Osteoblast (primary cell): ENCODE measurements at places on chromosomes 7 and 10. TPM values are rescaled to one million over a fixed set of nuclear protein-coding genes. Genes with fewer than 3 reads are reported as not detected.

CUBN gene
- 0.88 and 1.1 TPM in 2 replicates for total RNA-seq

DNA sequence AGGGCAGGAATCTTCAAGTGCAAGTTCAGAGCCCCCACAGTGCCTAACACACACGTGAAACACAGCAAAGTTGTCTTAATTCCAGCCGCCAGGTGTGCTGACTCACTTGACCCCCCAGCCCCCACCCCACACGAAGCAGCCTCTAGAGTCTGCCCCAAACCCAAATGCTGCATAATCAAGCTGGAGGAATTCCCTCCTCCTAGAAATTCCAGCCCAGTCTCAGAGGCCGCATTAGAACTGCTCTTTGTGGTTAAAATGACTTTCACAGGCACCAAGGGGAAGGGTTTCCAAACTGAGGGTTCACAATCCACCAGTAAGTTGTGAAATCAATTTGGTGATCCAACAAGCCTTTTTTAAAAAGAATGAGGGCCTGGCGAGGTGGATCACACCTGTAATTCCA, 67.0 kb upstream of the PLXNA4 start:
- DNase-seq: no peak

DNA sequence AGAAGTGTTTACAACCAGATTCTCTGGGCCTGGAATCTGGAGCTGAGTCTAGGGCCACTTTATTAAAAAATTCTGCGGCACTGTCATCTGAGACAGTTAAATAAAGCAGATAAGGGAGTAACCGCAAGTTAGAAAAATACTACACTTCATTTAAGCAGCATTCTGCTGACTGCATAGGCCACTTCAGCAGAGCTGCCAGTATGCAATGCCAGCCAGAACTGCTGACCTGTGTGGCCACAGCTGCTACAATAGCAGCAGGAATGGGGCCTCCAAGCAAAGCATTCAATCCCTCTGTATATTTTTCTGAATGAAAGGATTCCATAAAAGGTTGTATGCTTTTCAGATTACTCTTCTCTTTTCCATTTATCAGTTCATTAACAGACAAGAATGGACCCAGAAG, 136.0 kb downstream of the COL28A1 start:
- DNase-seq: no peak

GRCh38 chr7:96701258-96701657, 8.4 kb downstream of the SEM1 start:
- no peak for DNase-seq

GRCh38 chr7:158351051-158351450, 236.6 kb downstream of the PTPRN2 start:
- no peak for DNase-seq

DNA sequence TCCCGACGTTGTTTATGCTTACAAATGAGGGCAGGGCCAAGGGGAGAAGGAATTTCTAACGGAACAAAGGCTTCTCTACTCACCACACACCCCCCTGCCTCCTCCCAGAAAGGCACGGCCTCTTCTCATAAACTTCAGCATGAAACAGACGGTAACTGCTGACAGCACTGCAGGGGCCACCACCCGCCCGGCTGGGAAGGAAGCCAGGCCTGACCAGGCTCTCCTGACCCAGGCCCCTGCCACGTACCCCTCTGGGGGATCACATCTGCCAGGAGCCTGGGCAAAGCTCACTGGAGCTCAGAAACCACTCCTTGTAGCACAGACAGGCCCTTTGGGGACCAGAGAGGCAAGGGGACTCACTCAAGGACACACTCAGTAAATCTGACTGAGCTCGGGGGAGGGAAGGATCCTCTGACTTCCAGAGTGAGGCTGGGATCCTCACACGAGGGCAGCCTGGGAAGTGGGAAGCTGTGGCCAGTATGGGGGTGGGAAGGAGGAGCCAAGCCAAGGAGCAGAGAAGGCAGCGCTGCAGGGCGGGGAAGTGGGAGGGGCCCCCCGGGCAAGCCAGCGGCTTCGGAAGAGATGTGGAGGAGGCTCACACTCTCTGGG, 46.1 kb downstream of the ZCCHC24 start:
- peak; percentile 99 for DNase-seq

DNA sequence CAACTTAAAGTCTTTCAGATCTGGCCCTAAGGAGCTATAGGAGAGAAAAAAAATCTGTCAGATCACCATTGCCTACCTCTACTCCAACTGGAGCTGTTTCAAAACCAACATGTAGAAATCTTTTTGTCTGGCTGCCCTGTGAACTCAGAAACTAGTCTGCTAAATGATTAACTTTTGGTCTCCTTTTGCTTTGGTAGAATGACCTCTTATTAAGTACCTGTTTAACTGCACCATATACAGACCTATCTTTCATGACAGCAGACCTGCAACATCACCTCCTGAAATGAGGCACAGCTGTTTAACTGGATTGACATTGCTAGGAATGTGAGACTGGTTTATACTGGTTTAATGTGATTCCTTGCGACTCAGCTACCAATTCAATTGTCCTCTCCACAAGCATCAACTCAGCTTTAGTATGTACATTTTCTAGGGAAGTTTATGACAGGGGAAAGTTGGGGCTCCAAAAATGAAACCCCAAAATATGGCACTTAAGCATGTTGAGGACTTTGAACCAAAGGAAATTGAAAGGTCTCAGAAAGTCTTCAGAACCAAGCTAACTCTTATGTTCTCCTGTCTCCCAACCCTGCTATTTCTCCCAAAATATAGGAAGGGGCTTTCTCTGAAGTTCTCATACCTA, 1.8 kb downstream of the CYP3A43 start:
- DNase-seq: no peak

DNA sequence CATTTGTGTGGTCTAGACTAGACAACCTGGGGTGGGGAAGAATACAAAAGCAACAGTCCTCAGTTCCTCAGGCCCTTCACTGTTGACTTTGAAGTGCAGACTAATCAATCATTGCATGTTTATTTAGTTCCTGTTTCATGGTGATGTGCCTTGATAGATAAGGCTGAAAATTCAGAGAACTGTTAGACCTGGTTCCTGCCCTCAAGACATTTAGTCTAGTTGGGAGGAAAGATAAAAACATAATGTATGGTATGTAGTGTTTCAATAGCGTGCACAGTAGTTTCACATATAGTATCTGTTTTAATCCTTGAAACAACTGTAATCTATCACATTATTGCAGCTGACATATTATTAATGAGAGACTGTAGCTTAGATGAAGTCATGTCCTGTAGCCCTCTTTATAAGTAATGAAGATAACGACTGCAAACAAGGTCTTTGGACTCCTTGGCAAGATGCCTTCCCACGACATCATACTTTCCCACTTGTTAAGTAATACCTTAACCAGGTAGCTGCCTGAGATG, 124.0 kb downstream of the CELF2 start:
- DNase-seq: no peak

SNX10 gene
- 0.72 and 1.2 TPM in 2 replicates for total RNA-seq

GRCh38 chr10:113019692-113020474, 69.8 kb downstream of the TCF7L2 start:
- no peak for DNase-seq

- DNase-seq: no peak
Observed at GRCh38 chr10:133270204-133270603, 6.5 kb downstream of the ADAM8 start.

LGI1 gene
- 0.29 TPM in 1 of 2 replicates, not detected in the other for total RNA-seq

DNA sequence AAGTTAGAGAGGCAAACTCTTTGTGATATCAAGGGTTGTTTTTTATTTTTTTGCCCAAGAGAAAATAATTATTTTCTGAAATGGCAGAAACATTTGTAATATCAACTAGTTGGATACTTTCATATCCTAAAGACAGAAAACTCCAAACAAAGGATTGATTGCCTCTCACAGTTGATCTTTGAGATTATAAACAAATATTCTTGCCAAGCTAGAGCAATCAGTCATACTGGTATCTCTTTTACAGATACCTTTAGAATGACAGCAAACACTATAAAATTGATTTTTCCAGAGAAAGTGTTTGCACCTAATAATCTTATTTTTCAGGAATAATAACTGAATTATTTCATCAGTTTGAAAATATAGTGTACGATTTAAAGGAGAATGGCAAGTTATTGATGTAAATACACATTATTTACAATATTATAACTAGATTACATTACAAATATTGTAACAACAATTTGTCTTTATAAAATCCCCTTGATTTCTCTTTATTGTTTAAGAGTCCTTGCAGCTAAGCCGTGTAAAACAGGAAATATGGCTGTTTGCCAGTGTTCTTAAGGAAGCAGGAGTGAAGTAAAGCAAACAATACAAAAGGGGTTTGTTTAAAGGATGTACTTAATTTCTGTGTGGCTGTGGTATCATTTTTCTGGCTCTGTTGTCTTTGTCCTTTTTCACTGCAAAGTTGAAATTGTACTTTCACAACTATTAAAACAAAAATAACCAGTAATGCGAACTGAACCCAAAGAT, 58.4 kb downstream of the MAPK8 start:
- DNase-seq: no peak

TRIM74 gene
- total RNA-seq: not detected in 2 replicates

DNA sequence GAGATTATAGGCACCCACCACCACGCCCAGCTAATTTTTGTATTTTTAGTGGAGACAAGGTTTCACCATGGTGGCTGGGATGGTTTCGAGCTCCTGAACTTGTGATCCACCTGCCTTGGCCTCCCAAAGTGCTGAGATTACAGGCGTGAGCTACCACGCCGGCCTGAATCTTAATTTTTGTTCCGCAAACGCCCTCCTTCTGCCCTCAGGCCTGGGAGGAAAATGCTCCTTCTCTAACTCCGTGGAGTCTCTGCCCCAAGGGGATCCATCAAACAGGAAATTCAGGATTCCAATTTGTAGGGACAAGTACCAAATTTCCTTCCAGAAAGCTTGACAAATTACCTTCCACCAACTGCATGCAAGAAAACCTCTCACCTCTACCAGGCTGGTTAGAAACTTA, 43.2 kb downstream of the RBAK start:
- DNase-seq: no peak

GRCh38 chr7:74039337-74039736, 11.4 kb downstream of the ELN start:
- DNase-seq: peak; percentile 44

DNA sequence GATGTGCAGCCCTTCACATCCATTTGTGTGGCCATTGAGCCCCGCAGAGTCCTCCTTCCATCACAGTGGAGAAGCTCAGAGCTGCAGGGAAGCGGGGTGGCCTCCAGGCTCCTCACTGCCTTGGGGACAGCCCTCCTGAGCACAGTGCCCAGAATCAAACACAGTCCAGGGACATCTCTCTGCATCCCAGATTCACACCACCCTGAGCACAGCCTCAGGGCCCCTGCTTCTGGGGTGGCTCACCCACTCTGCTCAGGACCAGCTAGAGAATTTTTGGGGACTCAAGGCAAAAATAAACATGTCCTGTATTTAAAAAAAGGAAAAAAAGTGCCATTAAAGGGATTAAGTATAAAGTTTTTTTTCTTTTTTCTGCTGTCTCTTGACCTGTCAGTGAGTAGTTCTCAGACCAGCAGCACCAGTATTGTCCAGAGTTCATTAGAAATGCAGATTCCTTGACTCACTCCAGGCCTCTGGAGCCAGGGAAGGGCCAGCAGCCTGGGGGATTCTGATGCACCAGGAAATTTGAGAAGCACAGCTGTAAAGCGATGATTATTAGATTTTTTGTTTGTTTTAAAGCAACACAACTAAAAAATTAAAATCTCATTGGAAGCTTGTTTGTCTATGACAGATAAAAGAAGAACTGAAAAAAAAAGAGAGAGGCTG, 61.6 kb downstream of the ARHGAP22 start:
- no peak for DNase-seq

GRCh38 chr10:93993414-93993781, 333 bp upstream of the PLCE1 start:
- no peak for DNase-seq

GRCh38 chr7:103630318-103630717, 184.3 kb upstream of the SLC26A5 start:
- no peak for DNase-seq

BPGM gene
- 43.6 and 64.8 TPM in 2 replicates for total RNA-seq

NPTX2 gene
- 1.1 and 2.4 TPM in 2 replicates for total RNA-seq

DNA sequence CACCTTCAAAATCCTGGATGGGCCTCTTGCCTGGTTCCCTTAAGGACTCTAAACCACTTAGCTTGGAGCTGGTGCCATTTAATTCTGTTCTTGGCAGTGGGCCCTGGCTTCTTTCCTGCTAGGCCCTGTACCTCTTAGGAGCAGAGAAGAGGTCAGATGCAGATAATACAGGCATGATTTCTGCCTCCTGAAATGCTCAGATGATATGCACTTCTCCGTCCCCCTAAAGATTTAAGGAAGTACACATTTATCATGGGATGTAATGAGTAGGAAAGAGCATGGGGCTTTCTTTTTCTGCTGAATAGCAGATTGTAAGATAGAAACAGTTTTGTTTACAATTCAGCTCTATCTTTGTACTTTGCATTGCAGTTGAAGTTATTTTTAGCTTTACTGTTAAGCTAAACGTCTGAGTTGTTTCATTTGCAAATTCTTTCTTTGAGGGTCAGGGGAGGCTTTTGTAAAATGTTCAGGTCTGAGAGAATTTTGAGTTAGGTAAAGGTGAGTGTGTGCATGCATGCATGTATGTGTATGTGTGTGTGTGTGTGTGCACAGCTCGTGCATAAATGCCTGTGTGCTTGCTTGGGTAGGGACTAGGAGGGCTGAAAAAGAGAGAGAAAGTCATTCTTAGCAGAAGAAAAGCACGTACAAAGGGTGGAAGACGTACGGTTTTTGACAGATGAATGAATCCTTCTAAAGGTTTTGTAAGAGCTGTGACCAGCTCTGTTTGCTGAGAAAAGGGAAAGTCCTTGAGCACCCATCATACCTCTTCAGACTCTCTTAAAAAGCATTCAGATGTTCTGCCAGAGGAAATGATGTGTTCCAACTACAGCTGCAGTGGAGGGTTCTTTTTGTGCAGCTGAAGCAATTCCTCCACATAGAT, 364.2 kb downstream of the AUTS2 start:
- DNase-seq: no peak

- peak; percentile 61 for DNase-seq
Observed at GRCh38 chr7:46859963-46860475, 721.9 kb downstream of the TNS3 start.
